Activated effector memory CD4-positive, alpha-beta T cell treated with Interleukin-2 at 50 U/mL for 16 hours (primary cell): ENCODE measurements at places on chromosomes 5 and 9.

DNA sequence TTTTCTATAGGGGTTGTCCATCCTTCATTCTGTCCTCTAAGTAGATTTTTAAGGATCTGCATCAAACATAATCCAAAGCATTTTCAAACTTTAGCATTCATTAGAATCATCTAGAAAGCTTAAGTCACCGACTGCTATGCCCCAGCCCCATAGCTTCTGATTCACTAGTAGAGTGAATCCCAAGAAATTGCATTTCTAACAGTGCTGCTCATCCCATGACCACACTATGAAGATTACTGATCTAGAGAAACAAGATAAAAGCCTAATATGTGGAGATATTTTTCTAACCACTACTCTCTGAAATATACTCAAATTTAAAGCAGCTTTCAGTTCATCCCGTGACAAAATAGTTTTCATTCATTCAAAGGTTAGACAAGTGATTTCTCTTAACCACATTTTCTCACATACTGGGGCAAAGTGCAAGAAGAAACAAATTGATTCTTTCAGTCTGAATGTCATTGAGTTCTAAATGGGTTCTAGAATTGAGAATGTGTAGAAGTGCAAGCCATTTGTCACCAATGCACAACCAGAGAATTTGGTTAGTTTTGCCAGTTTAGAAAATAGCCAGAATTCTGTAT lies 286.9 kb upstream of the CD180 start:
- no peak for DNase-seq

- DNase-seq = no peak
Observed at GRCh38 chr5:76548525-76549229, 74.5 kb downstream of the F2RL2 start.

DNA sequence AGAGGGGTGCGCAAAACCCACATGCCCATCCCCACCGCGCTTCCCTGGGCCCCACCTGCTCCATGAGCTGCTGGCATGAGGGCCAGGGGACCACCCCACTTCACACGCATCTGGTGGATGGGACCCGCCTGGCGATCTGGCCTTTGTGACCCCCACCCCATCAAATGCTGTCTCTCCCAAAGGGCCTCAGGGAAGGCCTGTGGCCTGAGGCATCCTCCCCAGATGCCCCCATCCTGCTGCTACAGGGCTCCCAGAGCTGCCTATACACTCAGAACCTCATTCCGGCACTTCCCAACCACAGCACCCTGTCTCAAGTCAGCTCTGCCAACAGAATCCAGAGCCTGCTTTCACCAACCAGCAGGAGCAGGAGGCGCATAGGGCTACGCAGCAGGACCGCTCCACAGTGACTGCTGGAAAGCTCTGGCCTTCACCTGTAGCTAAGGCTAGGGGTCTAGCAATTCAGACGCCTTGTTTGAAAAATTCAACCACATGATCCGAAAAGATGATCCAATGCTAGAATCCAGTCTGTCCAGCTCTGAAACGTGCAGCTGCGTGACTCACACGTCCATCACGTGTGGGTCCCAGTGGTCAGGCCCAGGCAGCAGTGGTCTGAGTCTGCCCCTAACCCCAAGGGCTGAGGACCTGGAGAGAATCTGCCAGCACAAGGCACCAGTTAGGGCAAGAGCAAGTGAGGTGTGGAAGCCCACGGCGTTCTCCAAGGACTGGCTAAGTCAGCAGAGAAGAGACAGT lies 1.4 kb upstream of the SNAPC4 start:
- no peak for DNase-seq

GRCh38 chr9:18428661-18429060 lies 45.3 kb upstream of the ADAMTSL1 start:
- no peak for DNase-seq

- no peak for DNase-seq
Observed at GRCh38 chr5:107634981-107635848, 35.5 kb downstream of the EFNA5 start.

DNA sequence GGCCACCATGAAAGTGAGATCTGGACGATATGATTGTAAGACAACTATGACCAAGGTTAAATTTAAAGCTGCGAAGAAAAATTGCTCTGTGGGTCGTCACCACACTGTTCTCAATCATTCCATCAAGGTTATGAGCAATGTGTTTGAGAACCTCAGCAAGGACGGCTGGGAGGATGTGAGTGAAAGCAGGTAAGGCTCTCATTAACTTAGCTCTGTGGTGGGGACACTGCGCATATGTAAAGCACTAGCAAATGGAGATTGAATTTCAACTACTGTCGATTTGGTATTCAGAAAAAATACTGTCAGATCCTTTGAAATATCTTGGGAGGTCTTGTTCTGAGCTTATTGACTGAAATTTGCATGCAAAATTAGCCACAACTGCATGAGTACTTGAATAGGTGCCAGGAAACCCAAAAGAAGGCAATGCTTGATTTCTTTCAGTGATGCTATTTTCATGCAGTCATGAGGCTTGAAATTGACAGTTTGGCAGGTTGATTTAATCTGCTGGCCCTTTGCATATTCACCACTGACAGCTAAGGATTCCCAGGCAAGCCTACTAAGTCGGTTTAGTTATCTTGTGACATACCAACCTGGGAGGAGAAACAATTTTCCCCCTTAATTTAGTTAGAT lies 183.9 kb upstream of the SH3GL2 start:
- no peak for DNase-seq

DNA sequence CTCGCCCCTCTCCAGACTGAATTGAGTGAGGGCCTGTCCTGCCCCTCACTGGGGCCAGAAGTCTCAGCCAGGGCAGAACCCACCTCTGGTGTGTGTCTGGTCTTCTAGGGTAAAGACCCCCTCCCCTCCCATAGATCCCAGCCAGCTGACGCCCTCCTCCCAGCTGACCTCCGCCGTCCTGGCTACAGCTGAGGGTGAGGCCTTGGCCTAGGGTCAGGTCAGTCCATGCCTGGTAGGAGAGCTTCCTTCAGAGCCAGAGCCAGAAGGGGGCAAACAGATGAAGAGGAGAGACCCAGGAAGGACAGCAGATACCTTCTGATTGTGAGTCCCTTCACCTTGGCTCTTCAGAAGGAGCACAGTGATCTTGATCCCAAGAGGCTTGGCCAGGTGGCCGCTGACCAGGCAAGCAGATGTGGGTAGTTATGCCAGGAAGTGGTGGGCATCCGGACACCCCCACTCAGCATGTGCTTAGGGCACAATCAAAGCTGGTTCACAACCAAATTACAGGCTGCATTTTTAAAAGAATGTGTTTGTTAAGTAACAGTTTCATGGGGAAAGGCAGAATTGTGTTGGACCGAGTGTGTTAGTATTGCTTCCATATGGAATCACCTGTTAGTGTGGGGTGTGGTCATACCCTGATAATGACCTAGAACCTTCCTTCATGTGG lies 29.9 kb downstream of the JADE2 start:
- DNase-seq = no peak

DNA sequence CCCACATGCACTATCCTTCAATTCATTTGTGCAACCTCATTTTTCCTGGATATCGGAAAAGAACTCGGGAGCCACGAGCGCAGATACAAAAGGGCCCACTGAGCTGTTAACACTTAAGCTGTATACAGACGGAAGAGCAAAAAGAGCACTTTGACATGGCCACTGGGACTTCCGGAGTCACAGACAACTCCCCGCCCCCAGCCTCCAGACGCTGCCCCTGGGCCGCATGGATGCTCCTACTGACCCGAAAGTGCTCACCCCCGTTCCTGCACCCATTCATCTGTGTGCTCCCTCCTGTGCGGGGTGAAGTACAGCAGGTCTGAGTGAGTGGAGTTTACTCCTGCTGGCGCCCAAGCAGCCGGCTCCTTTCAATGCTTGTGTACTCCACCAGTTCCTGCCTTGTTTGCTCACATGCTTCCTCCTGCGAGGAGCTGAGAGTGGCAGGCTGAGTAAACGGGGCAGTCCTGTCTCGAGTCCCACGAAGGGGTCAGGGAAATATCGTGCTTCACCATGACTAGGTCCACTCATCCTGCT lies 901.0 kb upstream of the CTNND2 start:
- DNase-seq = no peak

- no peak for DNase-seq
Observed at GRCh38 chr5:168427224-168427623, 59.0 kb upstream of the RARS1 start.

DNA sequence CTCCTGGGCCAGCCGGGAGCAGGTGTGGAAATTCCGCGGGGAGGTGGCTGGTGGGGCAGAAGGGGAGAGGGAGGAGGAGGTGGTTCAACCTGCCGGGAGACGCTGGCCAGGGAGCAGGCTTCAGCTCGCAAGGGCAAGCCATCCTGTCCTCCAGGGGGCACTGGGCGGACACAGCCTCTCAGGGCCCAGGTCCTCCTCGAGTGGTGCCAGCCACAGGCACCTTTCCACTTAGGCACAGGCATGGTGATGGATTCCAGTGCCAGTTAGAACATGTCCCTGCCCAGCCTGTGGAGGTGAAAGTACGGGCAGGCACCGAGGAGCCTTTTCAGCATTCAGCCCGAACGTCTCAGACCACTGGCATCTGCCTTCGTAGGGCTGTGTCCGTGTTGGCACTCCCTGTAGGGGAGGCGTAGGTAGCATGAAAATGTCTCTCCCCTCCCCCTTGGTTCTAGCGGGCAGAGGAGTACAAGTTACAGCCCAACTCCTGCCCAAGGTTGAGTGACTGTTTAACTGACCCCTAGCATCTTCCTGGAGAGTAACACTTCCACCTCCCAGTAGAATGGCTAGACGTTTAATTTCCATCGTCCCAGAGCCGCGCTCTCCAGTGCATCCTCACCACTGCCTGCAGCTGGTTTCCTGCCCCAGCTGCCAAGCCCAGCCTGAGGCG lies 48.9 kb downstream of the DAB2IP start:
- no peak for DNase-seq

GRCh38 chr9:37953775-37954437 lies 50.0 kb upstream of the SLC25A51 start:
- no peak for DNase-seq

GRCh38 chr5:7876867-7877266 lies 7.9 kb downstream of the MTRR start:
- DNase-seq = no peak

- no peak for DNase-seq
Observed at GRCh38 chr5:127867022-127867783, 164.0 kb downstream of the CCDC192 start.

GRCh38 chr5:130111746-130112145 lies 207.5 kb downstream of the CHSY3 start:
- no peak for DNase-seq

- DNase-seq = no peak
Observed at GRCh38 chr9:131636593-131636992, 91.3 kb downstream of the PRRT1B start.

DNA sequence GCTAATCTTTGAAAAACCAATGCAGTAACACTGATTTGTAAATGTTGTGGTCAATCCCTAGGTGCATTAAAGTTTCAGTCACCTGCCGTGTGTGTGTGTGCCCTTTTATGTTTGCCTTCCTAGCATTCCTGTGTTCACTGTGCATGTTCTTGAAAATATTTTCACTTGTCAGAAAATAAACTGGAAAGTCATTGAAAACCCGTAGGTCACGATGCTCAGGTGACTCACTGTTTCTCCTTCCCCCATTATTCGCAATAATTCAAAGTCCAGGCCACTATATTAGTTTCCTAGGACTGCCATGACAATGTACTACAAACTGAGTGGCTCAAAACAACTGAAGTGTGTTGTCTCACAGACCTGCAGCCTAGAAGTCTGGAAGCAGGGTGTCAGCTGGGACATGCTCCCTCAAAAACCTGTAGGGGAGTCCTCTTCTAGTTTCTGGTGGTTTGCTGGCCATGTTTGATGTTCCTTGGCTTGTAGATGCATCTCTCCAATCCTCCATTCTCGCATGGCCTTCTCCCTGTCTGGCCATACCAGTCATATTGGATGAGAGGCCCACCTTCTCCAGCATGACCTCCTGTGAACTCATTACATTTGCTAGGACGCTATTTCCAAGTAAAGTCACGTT lies 29.3 kb downstream of the MARVELD2 start:
- no peak for DNase-seq

- no peak for DNase-seq
Observed at GRCh38 chr5:153629027-153629895, 138.8 kb downstream of the GRIA1 start.

- no peak for DNase-seq
Observed at GRCh38 chr9:37583522-37584121, 7.4 kb upstream of the FBXO10 start.

- DNase-seq = no peak
Observed at GRCh38 chr9:100739666-100740065, 161.8 kb downstream of the CAVIN4 start.

DNA sequence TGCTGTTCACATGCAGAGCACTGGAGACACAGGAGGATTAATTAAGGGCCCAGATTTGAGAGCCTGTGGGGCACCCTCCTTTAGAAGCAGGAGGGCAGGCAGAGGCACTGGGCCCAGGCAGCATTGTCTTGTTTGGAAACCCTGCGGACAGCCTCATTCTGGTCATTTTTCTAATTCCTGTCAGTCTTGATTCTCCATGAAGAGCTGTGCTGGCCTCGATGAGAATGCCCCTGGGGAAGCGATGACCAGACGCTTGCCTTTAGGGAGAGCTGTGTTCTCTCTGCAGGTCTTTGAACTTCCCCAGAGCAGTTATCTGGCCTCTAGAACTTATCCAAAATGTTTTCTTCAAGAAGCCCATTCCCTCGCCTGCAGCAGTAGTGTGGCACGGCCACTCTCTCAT lies 117.8 kb upstream of the PTCH1 start:
- no peak for DNase-seq

- no peak for DNase-seq
Observed at GRCh38 chr5:159463590-159464321, 133.5 kb upstream of the IL12B start.

GRCh38 chr5:133627180-133627579 lies 14.8 kb upstream of the FSTL4 start:
- DNase-seq = no peak
